ENCODE measurements at places on chromosomes 4 and X.

DNA sequence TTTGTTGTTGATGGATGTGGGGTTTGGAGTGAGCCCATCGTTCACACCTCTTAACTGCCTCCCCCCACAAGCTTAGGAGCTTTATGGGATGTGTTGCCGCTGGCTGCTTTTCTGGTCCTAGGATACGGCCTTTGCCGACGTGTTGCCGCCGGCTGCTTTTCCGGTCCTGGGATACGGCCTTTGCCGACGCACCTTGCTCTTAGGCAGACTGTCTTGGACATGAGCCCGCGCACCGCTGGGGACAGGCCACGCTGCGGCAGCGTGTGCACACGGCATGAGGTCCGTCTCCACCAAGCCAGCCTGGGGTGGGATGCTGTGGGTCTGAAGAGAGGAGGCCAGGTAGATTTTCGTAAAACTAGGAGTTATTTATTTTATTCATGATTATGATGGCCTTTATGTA, 14.2 kb downstream of the RGS12 start:
- no peak for DNase-seq

DNA sequence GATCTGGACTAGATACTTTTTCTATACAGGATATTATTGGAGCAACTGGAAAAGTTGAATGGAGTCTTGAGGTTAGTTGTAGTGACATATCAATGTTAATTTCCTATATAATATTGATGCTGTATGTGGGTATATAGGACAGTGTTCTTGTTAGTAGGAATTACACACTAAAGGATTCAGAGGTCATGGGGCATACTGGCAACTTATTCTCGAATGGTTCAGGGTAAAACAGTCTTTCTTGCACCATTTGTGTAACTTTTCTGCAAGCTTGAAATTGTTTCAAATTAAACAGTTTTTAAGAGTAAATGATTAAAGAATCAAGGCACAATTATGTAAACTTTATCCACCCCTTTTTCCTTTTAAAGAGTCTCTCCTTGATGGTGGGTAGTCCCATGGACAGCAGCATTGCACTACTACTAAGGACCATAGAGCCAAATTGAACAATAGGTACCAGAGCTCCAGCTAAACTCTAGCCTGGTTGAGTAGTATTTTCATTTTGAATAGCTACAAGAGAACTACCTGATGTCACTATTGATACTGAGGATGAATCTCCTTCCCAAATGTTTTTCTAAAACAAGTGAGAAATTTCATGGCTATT, 70.1 kb downstream of the DMP1 start:
- DNase-seq: no peak

DNA sequence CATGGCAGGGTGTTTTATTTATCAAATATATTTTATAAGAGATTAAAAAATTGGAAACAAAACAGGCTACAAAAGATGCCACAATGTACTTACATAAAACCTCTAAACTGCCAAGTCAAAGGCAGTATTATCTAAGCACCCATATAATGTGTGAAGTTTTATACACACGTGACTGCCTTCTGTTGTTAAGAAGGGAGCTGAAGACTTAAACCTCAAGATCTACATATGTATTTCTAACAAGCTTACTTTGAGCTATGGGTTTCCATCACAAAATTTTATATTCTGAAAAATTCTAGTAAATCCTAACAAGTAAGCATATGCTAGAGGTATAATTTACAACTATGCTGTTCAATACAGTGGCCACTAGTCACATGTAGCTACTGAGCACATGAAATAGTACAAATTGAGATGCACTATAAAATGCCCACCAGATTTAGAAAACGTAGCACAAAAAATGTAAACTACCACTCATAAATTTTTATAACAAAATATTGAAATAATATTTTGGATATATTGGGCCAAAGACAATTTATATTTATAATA, 9.8 kb downstream of the ATP8A1 start:
- DNase-seq: no peak

- DNase-seq: no peak
These were observed 106.7 kb downstream of the WWC2 start for GRCh38 chr4:183205709-183206108.

- DNase-seq: no peak
These were observed 5.3 kb upstream of the PLXNA3 start for GRCh38 chrX:154452823-154453222.

GRCh38 chr4:183242291-183242690, 77.8 kb downstream of the CLDN22 start:
- no peak for DNase-seq

Measured in SK-N-MC (cell line).